ENCODE measurements at places on chromosomes 7 and 10. TPM values are rescaled to one million over a fixed set of nuclear protein-coding genes. Genes with fewer than 3 reads are reported as not detected.

TEX47 gene
- not detected for total RNA-seq

TDRD1 gene
- 0.62 TPM for total RNA-seq

UNC5B gene
- 11.2 TPM for total RNA-seq

ATRNL1 gene
- total RNA-seq, result 1.00 TPM

GPR15LG gene
- not detected for total RNA-seq

All from uterine smooth muscle cell (primary cell).